Stimulated activated CD4-positive, alpha-beta T cell treated with anti-CD3 and anti-CD28 coated beads, Interleukin-4, amount 100 ng/mL, for 48 hours (primary cell): ENCODE measurements at places on chromosomes 5 and 9.

DNA sequence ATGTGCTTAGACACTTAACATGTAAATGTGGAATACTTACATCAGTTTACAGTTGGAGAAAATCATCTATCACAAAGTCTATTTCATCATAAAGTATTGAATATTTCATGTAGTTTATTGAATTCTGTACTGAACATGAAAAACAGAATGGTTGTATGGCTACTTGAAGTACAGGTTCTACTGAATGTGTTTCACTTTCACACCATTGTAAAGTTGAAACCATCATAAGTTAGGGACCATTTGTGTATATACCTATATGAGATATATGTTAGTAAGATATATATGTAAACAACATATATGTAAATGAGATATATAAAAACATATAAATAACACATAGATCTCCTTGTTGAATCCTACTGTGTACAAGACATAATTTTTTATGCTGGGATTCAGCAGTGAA, 63.0 kb upstream of the TAF11L2 start:
- no peak for DNase-seq

GRCh38 chr5:160629003-160629402, 207.3 kb downstream of the PTTG1 start:
- DNase-seq, result no peak

DNA sequence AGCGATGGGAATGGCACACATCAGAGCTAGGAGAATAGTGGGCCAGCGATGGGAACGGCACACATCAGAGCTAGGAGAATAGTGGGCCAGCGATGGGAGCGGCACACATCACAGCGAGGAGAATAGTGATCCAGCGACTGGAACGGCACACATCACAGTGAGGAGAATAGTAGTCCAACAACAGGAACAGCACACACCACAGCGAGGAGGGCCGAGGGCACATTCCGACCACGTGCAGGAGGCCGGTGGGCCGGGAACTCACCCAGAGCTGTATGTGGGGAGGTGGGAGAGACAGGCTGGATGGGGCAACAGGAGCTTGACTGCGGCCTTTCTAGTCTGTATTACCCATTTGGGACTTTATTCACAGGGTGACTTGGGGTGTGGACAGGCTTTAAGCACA, 271.1 kb upstream of the IRX4 start:
- DNase-seq, result no peak

GRCh38 chr5:80915716-80916115, 44.4 kb upstream of the RASGRF2 start:
- DNase-seq, result no peak

GRCh38 chr5:81408496-81408895, 14.6 kb upstream of the ACOT12 start:
- no peak for DNase-seq

DNA sequence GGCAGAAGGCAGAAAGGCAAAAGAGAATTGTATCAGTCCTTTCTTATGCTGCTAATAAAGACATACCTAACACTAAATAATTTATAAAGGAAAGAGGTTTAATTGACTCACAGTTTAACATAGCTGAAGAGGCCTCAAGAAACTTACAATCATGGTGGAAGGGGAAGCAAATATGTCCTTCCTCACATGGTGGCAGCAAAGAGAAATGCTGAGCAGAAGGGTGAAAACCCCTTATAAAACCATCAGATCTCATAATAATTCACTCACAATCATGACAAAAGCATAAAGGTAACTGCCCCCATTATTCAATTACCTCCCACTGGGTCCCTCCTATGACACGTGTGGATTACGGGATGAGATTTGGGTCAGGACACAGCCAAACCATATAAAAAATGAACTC, 312.5 kb upstream of the PTGER4 start:
- DNase-seq, result no peak

DNA sequence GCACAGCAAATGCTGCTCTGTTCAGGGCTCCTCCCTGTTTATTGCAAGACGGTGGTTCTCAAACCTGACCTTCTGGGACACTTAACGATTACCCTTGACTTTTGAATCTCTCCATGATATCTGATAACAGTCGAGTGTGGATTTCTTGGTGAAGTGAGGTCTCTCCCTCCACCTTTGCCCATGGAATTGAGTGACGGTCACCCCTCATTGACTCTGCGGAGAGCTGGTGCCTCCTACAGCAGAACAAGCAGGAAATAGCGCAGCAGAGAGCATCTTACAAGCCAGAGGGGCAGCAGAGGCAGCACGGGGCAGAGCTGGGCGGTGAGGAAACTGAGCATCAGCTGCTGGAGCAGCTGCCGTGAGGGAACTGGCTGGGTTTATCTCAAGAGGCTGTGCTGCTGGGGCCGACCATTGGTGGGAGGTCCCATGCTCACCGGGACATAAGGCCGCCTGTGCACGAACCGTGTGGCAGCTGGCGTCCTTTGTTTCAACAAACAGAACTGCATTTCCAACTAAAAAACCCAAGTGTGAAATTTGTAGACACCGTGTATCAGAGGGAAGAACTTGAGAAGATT, 189.8 kb downstream of the MTRR start:
- no peak for DNase-seq

GRCh38 chr5:127694518-127695171, 8.5 kb upstream of the CCDC192 start:
- DNase-seq, result no peak

DNA sequence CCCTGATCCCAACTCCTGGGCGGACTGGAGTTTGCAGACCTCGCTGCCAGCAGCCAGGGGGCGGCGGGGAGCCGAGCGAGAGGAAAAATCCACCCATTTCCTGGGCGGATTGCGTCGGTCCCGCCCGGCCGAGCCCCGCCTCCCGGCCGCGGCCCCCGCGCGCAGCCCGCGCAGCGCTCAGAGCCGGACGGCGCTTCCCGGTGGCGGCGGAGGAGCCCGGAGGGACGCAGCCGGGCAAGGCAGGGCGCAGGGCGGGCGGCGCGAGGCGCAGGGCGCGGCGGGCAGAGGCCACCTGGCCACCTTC, at the start of gene OLFM1:
OLFM1 (plus strand) TSS at position 180 of the 304 bp plus-strand sequence. CDS start 322 bp downstream, outside the sequence.
- peak; percentile 39 for DNase-seq

- no peak for DNase-seq
Measured at GRCh38 chr9:8860086-8860485, 1060.5 kb upstream of the DMAC1 start.

- no peak for DNase-seq
Measured at GRCh38 chr5:127813633-127814587, 110.7 kb downstream of the CCDC192 start.
